AML-193 (cell line): ENCODE measurements at places on chromosomes 5 and 9.

- no peak for DNase-seq
These were observed 859.1 kb upstream of the ARRDC3 start for GRCh38 chr5:92242170-92242569.

DNA sequence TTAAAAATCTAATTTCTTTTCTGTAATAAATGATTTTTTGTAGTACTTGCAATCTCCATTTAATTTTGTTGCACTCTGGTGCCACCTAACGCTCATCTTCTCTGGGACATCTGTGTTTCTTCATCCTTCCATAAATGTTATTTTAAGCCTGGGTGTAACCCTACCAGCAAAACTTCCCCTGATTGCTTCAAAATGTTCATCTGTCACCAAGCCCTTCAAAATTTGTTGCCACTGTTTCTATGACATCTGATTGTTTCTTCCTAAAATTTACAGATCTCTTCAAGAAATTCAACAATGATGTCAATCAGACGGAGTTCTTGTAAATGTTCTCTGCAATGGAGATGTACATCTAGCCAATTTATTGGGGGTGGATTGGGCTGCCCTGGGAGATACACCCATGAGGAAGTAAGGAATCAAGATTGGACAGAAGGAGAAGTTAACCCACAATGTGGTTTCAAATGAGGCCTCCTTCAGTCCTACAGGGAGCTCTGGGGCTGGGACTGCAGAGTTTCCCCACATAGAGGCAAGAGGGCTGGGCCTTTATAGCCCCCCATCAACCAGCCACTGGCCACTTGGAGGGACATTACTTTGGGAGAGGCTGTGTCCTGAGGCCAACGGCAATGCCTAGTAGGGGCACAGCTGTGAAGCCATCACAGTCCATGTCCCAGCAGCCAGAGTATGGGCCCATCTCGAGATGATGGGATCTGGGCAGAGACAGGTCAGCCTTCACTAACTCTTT, 23.3 kb downstream of the MCTP1 start:
- peak; percentile 71 for DNase-seq

DNA sequence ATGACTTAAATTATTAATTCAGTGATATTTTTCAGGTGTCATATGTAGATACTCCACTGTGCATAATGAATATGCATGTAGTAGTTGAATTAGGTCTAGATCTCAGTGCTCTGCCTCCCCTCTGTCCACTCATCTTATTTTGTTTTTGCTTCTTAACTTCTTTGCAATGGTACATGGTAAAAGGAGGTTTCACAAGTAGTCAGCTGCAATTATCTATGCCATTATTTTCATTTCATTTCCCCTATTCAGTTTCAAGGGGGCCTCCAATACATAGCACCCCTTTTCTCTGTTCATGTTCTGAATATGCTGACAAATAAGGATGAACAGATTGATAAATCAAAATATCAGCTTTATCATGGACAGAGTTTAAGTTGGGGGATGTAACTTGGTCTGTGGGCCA, 511.6 kb upstream of the ZNF608 start:
- no peak for DNase-seq

- DNase-seq: no peak
These were observed 38.2 kb upstream of the GRAMD2B start for GRCh38 chr5:126384985-126385384.

DNA sequence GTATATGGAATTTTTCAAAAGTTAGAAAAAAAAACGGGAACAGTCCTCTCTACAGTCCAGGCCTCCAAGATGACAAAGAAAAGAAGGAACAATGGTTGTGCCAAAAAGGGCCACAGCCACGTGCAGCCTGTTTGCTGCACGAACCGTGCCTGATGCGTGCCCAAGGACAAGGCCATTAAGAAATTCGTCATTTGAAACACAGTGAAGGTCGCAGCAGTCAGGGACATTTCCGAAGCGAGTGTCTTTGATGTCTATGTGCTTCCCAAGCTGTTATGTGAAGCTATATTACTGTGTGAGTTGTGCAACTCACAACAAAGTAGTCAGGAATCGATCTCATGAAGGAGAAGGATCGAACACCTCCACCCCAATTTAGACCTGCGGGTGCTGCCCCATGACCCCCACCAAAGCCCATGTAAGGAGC, 37.4 kb downstream of the HMGCR start:
- no peak for DNase-seq

DNA sequence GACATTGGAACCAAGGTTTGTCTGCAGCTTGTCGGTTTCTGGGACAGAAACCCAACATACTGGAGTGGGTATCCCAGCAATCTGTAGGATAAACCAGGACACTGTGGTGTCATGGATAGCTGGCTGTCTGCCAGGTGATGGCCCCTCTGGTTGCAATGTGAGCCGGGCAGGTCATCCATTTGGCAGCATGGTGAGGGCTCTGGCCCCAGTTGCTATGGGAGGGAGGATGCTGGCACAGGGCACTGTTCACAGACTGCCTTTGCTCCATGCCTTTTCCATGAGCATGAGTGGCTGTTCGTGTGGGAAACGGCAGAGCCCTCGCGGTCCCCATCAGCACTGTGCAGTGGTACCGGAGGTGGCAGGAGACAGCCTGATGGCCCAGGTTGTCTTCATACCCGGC, 6.4 kb downstream of the S1PR3 start:
- DNase-seq: no peak

DNA sequence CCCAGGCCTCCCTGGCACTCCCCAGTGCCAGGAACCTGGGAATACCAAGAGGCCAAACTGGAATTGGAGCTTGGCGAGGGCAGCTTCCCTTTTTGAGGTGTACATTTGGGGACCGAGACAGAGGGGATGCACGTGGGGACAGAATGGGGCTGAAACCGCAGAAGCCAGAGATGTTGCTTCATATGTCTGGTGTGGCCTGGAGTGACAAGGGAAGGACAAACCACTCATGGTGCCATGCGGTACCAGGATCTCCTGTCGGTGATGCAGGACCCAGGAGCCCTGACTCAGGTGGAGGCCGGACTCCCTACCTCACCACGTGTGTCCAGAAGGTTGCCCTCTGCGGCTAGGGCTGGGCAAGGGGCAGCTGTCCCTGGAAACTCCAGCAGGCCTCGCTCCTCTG, 4.0 kb upstream of the CSF2 start:
- peak; percentile 15 for DNase-seq

DNA sequence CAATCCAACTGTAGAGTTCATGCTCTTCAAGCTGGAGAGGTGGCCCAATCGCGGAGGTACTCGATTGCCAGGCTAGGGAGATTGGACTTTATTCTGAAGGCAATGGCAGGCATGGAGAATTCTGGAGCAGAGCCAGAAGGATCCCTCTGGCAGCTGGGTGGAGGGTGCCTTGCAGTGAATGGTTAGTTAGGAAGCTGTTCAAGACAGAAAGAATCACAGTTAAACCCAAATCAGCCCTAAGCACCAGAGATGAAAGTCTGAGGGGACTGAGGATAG, 182.4 kb downstream of the RGS3 start:
- DNase-seq: no peak

DNA sequence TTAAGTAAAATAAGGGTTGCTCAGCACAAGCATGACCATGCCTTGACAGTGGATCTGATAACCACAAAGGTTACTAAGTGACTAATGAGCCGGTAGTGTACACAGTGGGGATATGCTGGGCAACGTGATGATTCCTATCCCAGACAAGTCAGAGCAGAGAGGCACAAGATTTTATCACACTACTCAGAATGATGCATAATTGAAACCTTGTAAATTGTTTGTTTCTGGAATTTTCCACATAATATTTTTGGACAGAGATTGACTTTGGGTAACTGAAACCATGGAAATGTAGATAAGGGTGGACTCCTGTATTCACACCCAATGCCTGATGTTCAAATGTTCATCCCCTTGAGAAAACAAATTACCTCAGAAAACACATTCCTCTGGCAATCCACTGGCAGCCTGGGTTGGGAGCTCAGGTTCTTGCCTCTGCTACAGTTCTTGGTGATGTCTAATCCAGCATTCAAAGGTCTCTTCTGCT, 16.2 kb upstream of the ERAP1 start:
- DNase-seq: no peak

DNA sequence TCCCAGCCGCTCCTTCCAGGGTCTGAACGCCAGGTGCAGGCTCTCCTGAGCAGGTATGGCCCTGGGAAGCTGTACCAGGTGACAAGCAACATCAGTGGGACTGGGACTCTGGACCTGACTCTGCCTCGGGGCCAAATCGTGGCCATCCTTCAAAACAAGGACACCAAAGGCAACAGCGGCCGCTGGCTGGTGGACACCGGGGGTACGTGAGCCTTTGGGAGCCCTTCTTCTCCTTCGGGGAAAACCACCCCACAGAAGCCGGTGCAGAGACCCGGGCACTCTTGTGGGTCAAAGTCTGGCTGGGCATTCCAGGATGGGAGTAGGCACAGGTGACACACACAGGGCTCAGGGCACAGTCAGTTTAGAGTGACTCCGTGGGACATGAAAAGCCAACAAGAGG, 45.8 kb downstream of the ARHGEF37 start:
- no peak for DNase-seq

DNA sequence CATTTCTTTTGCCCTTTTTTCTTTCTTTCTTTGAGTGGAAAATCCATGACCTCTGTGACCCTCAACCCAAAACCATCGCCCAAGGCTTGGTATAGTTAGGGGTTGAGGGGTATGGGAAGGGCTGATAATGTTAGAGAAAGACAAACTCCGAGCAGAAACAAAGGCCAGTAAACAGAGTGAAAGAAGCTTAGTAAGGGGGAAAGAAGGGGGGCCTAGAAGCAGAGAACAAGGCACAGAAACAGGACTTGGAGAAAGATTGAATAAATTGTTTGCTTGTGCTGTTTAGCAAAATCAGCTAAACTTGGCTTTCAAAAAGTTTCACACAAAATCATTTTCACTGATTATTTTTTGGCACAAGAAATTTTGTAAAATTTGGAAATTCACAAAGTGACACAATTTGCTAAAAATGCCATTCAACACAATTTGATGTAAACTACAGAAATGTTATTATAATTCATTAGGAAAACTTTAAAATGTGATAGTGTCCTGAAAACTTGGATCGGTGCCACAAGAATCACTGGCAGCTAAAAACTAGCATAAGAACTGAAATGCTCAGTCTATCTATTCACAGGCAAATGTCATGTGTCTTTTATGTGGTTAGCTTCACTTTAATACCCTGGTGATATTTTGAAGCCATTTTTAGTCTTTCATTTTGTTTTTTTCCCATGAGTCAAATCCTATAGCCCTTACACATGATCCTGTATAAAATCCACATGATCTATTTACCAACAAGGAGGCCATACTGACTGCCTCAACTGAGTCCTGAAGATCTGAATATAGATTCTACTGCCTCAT, 276.4 kb downstream of the NR2F1-AS1 start:
- no peak for DNase-seq

- DNase-seq: no peak
These were observed 1064.4 kb upstream of the DMAC1 start for GRCh38 chr9:8863886-8864544.

DNA sequence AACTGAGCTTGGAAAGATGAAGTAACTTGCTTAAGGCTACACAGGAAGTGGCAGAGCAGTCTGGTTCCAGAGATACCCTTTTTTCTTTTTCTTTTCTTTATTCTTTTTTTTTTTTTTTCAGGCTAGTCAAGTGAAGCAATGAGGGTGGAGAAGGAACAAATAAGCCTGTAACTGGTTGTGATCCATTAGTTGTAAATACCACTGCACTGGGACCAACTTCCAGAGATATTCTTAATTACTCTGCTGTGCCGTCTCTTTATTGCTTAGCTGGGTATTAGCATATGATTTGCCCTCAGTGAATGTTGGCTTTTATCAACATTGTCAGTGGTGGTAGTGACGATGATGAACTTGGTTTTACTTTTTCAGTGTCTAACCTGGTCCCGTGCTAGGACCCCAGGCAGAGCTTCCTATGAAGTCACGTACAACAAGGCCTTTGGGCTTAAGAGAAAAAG, 26.7 kb downstream of the LNPEP start:
- no peak for DNase-seq

DNA sequence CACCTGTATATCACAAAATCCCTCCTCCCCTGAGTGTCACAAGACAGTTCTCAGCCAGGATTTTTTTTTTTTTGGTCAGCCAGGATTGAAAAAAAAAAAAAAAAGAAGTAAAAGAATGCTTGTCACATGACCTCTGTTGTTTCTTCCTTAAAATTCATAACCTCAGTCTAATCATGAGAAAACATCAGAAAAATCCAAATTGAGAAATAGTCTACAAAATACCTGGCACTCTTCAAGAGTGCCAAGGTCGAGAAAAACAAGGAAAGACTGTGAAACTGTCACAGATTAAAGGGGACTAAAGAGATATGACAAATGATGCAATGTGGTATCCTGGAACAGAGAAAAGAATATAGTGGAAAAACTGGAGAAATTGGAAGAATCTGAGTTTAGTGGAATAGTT, 58.5 kb upstream of the SUB1 start:
- DNase-seq: no peak

DNA sequence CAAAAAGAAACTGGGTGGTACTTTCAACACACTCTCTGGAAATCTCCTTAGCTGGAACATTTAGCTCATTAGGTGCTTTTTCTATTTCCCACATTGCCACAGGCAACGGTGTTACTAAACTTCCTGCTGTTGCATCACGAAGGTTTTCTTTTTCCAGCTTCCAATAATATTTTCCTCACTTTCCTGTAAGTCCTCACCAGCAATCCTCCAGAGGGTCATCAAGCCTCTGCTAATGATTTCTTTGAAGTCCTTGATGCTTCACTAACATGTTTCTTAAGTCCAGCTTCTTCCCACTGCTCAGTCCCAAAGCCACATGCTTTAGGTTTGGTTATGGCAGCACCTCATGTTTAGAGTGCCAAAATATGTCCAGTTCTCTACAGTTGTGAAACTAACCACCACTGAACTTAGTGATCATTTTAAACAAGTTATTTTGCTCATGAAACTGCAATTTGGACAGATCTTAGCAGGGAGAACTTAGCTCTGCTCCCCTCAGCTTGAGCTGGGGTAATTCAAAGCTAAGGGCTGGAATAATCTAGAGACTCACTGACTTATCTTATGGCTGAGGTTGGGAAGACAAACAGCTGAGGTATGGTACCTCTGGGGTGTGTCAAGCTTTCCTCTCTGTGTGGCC, 39.9 kb upstream of the RETREG1 start:
- no peak for DNase-seq

GRCh38 chr9:11235061-11235460, 622.3 kb upstream of the PTPRD start:
- DNase-seq: no peak

DNA sequence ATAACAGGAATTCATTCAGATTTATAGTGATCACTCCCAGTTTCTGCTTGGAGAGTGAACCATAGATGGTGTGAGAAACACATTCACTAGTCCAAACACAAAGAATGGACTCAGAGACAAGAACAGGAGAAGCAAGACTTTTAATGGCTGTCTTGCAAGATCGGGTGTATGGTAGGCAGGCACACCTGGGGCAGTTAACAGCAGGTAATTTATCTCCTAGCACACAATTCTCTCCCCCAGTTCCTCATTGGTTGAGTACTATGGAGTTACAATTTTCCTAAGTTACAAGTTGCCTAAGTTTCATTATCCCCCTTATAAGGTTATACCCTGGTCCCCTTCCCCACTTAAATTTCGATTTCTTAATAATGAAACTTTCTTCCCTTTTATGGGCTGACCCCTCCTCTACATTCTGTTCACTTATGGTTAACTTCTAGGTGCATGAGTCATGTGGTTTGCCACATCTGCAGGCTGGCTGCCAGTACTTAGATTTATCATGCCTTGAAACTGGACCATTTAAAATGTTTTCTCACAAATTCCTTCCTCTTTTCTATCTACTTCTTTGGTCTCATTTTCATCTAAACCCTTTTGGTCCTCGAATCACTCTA, 623.3 kb downstream of the HINT1 start:
- DNase-seq: no peak

GRCh38 chr9:101254733-101255433, 129.9 kb downstream of the BAAT start:
- DNase-seq: no peak
